RWPE2 (cell line): ENCODE measurements at places on chromosomes 1 and 21.

- DNase-seq, result no peak
Observed at GRCh38 chr1:22184454-22184853, 41.6 kb upstream of the WNT4 start.

DNA sequence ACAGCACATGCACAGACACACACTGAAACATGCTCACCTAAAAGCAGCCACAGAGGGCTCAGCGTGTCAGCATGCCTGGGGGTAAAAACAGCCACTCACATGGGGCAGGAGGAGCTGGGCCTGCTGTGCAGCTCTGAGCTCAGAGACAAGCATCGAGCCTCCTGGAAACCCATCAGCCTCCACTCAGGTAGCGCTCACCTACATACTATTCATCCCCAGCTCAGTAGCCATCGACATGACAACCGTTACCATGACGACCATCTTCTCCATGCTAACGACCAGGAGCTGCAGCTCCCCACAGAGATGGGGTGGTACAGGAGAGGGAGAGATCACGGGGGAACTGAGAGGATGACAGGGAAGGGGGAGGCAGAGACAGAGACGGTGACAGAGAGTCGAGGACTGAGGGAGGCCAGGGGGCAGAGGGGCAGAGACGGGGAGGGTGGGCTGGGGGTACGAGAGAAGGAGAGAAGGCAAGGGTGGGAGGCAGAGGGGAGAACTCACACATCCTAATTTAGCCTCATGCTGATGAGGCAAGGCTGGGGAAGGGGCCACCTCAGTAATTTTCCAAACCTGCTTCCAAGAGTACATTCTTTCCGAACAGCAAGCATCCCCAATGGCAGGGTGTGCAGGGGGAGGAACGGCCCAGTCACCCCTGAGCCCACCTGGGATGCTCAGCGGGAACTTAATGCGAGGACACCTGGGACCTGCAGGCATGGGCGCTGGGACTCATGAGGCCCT is 28.4 kb downstream of the SDC3 start:
- no peak for DNase-seq

- DNase-seq, result no peak
Observed at GRCh38 chr1:200981278-200981677, 42.2 kb downstream of the KIF21B start.

- DNase-seq, result no peak
Observed at GRCh38 chr21:33128538-33128937, 58.6 kb downstream of the OLIG1 start.
